Activated CD8-positive, alpha-beta memory T cell treated with anti-CD3 and anti-CD28 coated beads, Interleukin-2, amount 50 U/mL, for 4 hours (primary cell): ENCODE measurements at places on chromosomes 5 and 9.

DNA sequence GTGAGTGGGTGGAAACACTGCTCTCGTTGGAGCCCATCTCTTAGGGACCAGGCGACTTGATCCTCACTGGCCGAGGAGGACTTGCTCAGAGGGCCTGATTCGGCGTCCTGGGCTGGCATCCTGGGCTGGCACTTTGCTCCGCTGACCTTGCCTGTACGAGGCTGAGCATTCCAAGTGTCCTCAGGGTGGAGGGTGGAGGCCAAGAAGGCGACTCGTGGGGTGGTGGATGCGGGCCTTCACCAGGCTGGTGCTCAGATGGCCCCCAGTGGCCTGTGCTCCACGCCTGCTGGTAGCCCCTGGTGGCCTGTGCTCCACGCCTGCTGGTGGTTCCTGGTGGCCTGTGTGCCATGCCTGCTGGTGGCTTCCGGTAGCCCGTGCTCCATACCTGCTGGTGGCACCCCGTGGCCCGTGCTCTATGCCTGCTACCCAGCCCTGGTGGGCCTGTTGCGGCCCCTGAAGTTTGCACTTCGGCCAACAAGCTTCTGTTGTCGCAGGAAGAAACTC is 42.9 kb downstream of the PHF2 start:
- no peak for DNase-seq

- no peak for DNase-seq
Measured at GRCh38 chr5:100472091-100472490, 63.1 kb upstream of the FAM174A start.

GRCh38 chr9:88605512-88606362 is 70.8 kb downstream of the NXNL2 start:
- no peak for DNase-seq

DNA sequence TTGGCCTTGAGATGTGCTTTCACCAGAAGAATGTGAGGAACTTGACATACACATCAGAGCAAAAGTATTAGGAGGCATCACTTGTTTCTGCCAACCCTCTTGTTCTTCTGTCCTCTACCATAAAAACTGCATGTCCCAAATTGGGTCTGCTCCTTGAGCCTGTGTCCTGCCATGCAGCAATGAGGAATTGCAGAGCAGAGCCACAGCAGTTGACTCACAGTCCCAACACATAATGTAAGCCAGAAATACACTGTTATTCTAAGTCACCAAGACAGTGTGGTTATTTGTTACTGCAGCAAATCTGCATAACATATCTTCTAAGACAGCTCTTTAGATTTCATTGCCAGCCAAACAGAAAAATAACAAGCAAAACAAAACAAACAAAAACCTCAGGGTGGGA is 598.2 kb downstream of the PRELID2 start:
- DNase-seq: no peak

- no peak for DNase-seq
Measured at GRCh38 chr5:10355071-10355889, 1.8 kb downstream of the MARCHF6 start.

DNA sequence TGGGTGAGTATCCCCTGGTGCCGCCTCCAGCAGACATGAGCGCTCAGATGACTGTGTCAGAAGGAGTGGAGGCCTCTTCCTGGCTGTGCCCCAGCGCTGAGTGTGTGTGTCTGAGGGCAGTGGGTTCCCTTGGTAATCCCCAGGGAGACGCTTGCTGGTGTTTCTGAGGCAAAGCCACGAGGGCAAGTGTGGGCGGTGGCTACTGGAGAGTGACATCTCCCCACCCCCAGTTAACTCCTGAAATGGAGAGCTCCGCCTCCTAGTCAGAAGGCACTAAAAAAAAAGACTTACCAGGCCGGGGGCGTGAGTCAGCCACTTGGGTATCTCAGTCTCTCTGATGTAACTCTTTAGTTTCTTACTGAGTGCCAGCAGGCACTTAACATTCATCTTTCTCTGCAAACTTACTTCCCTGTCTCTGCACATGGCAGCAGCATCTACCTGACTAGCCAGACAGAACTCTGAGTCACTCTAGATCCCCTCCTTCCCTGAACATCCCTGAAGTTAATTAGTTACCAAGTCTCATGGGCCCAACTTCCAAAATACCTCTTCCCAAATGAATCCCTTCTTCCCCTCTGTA is 19.3 kb downstream of the ORM2 start:
- peak; percentile 78 for DNase-seq

DNA sequence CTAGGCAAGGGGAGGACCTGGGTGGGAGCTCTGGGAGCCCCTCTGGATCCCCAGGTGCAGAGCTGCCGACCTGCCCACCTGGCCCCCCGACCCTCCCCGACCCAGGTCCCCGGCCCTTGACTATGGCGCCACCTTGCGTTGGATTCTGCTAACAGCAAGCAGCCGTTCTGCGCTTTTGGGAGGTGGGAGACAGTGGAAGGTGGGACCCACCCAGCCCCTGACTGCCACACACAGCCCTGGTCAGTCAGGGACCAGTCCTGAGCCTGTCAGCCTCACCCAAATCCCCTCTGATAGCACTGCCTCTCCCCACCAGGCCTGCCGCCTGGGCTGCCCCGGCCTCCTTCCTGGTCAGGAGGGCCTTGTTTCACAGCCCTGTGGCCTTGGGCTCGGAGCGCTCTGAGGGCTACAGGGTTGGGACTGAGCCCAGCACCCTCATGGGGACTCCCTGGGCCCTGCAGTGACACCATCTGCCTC is 77.9 kb downstream of the HMCN2 start:
- DNase-seq: peak; percentile 28

DNA sequence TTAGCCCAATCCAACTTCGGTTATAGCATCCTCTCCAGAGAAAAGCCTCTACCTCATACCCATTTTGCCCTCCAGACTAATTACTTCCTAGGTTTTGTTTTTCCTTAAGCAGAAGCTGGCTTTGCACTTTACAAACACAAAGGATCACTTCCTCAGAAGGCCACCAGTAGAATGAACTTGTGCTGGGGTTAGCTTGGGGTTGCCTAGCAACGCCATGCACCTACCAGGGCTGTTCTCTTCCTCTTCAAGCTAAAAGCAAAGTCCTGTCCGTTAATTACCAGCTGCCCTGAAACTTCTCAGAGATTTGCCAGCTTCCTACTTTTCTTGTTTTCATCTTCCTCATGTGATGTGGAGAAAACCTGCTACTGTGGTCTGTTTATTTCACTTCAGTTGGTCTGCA is 132.0 kb upstream of the WWC1 start:
- DNase-seq: no peak

GRCh38 chr9:16985559-16986348 is 115.3 kb upstream of the BNC2 start:
- no peak for DNase-seq
